Endodermal cell (in vitro differentiated cells): ENCODE measurements at places on chromosomes 7 and 10.

DNA sequence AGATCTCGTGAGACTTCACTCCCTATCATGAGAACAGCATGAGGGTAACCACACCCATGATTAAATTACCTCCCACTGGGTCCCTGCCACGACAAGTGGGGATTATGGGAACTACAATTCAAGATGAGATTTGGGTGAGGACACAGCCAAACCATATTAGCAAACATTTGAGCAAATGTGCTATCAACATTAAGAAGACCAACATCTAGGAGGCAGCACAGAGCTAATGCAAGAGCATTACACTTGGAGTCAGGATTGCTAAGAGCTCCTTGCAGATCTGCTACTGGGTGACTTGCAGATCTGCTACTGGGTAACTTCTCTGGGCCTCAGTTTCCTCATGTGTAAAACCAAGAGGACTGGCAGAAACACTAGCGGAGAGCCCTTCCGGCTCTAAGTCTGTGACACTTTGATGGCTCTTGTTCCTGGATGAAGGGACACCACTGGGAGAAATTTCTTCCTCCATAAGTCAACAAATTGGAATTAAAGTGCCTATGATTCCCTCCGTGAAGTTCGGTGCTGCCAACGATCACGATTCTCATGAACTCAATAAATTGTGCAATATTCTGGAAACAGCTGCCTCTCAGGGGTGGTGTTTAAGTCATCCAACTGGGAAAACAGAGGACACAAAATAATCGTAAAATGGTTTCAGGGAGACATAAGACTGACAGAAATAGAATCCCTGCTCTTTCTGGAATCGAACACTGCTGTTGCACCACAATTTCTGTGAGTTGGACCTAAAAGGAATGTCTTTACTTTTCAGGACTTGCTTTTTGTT, 115.8 kb upstream of the ITGB1 start:
- DNase-seq, result no peak

DNA sequence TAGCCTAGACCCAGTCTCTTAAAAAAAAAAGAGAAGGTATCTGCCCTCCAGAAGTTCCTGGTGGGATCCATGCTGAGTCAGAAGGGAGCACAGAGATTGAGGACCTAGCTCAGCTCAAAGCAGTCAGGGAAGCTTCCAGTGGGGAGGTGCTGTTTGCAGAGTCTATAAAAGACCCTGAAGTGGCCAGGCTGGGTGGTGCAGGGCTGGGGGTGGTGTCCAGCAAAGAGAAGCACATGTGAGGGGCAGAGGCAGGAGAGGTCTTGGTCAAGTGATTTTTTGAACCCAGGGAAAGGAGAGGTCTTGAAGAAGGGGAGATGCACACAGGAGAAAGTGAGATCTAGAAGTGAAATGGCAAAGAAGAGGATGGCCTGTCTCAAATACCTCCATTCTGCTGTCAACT, 130.4 kb upstream of the PODXL start:
- DNase-seq, result no peak

DNA sequence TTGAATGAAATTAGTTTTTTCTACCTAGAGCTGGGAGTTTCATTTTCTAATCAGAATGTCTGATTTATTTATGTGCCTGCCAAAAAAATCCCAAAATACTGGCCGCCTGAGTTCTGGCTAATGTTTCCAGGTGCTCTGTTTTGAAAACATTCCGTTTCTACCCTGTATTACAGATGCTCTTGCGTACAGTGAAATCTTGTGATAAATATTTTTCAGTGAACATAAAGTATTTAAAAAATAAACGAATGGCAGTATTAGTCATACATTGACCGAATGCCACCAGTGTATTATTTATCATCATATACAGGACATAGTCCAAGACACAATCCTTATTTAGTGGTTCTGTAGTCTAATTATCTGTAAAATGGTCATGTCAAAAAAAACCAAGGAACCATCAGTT, 102.8 kb downstream of the KAT6B start:
- no peak for DNase-seq

DNA sequence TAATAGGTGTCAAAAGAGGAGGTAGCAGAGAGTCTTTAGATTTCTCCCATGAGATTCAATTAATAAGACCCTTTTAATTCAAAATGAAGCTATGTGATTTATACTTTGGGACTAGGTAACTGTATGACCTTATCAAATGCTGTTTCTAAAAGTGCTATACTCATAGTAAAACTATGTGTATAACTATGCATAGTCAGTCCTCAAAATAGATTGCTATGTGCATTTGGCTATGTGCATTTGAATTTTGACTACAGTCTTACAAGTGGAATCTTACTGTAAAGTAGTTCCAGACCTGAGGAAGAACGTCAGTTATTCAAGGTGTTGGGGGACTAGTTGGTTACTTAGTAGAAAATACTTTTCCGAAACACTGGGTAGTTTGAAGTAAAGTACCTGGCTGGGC, 36.9 kb downstream of the ADD3 start:
- no peak for DNase-seq

GRCh38 chr7:17506095-17506494, 207.6 kb downstream of the AHR start:
- DNase-seq, result no peak

- no peak for DNase-seq
These were observed 151.2 kb downstream of the GRK5 start for GRCh38 chr10:119358567-119358966.

DNA sequence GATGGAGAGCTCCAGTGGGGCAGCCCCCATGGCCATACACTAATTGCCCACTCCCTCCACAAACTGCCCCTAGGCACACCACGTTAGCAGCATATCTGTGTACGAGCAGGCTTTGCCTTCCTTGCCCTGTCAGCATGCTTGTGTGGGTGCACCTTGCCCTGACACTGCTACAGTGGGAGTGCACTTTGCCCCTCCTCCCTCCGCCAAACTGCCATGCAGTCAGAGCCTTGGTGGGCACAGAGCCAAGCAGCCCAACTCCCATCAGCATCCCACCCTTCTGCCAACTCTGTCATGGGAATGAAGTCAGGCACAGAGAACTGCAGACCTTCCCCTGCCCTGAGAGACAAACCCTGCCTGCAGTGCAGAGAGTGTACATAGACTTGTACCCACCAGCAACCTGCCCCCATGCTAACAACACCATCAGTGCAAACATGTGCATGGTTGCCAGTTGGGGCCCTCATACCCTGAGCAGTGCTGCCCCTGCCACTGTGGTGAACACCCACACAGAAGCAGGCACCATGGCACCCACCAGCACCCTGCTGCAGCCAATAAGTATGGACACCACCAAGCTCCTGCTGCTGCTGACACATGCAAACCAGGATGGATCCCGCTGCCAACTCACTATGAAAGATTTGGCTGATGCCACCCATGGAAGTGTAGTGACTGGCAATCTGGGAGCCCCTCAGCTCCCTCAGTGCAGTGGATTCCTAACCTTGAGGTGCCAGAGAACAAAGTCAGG, 1197.7 kb upstream of the CELF2 start:
- no peak for DNase-seq

GRCh38 chr10:129870961-129871621, 93.0 kb downstream of the EBF3 start:
- no peak for DNase-seq

DNA sequence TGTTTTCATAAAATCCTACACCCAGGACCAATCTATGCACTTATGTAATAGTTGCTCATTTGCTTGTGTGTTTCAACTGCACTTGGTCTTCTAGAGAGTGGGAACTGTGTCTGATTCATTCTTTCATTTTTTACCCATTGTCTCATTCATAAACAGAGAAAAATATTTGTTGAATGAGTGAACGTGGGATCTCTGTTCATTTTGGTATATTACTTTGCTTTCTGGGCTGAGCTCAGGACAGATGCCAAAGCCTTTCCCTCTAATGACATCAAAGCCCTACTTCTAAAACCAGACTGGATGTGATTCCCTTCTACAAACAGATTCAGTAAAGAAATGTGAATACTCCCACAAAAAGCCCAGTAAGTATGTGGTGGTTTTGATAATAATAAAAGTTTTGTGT, 145.2 kb downstream of the ST7 start:
- no peak for DNase-seq

- DNase-seq, result no peak
These were observed 1.9 kb downstream of the BRAF start for GRCh38 chr7:140922741-140923345.

DNA sequence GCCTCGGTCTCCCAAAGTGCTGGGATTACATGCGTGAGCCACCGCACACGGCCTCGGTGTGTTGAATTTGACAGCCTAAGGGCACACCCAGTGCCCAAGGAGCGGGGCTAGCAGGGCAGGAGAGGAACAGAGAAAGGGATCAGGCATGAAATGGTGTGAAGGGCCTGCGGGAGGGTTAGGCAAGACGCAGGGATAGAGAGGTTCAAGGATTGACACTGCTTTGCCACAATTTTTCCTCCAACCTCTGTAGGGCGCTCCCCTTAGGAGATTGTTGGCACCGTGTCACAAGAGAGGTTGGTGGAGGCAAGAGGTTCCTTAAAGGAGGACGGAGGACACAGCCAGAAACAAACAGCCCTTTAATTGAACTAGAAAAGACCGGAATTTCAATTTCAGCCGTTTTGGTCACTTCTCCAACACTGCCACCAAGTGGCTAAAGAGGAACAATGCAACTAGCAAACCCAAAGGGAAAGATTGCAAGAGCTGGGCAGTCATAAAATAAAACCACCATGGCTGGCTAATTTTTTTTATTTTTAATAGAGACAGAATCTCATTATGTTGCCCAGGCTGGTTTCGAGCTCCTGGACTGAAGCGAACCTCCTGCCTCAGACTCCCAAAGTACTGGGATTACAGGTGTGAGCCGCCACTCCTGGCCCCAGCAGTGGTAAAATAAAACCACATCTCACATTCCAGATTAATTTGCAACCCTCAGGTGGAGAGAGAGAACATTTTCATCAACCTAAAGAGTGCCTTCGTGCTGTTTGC, 6.9 kb upstream of the CREB3L2 start:
- DNase-seq, result peak; percentile 67

DNA sequence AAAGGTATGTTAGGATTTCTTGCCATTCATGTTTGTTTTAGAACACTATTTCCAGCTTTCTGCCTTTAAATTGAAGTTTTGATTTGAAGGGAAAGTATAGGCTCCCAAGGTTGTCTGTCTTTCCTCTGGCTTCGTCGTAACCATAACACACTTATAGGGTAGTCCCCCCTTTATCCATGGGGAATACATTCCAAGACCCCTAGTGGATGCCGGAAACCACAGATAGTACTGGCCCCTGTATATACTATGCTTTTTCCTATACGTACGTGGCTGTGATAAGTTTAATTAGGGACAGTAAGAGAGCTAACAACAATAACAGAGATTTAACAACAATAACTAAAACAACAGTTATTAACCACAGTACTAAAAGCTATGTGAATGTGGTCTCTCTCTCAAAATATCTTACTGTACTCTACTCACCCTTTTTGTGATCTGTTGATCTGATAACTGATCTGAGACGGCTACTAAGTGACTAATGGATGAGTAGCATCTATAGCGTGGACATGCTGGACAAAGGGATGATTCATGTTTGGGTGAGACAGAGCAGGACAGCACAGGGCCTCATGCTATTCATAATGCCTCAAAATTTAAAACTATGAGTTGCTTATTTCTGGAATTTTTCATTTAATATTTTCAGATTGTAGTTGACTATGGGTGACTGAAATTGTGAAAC, 273.1 kb downstream of the AUTS2 start:
- no peak for DNase-seq

DNA sequence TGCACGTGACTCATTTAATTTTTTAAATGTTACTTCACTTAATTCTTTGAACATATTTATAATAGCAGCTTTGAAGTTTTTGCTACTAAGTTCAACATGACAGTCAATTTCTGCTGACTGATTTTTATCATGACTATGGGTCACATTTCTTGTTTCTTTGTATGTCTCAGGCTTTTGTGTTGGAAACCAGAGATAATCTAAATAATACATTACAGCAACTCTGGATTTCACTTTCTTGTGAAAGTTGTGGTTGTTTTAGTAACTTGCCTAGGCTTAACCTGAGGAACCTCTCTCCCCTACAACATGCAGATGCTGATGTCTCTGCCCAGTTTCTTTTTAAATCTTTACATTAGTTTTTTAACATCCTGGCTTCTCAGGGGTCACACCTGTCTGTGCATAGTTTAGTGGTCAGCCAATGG, 180.8 kb downstream of the CCDC71L start:
- no peak for DNase-seq
